ENCODE measurements at places on chromosomes 5 and 9.
A peak's percentile ranks its signal among the peaks of the same experiment; 100 is the strongest.

DNA sequence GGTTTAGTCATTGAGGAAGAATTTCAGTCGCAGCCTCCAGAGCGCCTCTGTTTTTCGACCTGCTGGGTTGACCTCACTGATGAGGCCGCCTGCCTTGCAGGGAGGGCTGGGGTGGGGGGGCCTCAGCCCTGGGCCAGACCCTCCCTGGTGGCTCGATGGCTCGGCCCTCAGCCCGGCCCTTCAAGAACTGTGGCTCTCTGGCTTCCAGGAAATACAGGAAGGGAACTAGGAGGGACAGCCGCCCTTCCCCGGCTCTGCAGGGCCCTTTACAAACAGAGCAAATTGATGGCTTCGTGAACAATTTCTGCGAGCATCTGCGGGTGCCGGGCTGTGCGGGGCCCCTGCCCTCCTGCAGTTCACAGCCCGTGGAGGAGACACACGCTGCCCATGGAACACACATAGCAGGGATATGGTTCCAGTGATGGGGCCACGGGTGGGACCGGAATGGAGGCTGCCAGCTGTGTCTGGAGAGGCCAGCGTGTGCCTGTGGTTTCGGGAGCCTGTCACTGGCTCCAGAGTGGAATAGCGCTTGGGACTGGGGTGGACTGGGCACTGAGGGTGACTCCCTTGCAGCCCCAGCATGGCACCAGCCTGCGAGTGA is 39.6 kb downstream of the COL5A1 start:
- no peak for DNase-seq

GRCh38 chr5:110150199-110150598 is 460.5 kb downstream of the MAN2A1 start:
- DNase-seq: no peak

GRCh38 chr5:134427540-134428041 is 15.9 kb upstream of the CDKN2AIPNL start:
- no peak for DNase-seq

DNA sequence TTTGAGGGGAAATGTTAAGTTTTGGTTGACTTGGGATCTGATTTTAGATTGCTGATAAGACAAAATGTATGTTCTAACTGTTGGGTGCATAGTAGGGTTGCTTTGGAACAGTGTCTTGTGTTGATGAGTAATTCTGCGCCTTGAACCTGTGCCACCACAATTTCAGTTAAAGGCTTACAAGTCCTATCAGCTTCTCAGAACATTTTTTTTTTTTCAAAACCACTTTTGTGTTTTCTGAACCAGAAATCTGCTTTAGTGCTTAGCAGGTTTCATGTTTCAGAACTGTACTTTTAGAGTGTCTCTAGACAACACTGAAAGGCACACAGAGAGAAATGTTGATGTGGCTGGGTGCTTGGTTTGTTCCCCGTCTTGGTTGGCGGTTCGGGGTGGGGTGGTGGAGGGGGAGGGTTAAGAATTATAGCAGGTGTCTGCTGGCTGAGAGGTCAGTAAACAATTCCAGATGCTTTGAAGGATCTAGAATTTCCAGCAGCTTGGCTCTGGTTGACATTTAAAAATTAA is 84.6 kb downstream of the ANKRD55 start:
- no peak for DNase-seq

GRCh38 chr5:141050622-141051520 is at the start of gene PCDHB1:
Gene PCDHB1 (plus strand): TSS chr5:141051374. CDS start chr5:141051471, 97 bp downstream.
- no peak for DNase-seq

- DNase-seq: peak; percentile 16
These were observed 101.8 kb downstream of the ESM1 start for GRCh38 chr5:54883374-54884194.

DNA sequence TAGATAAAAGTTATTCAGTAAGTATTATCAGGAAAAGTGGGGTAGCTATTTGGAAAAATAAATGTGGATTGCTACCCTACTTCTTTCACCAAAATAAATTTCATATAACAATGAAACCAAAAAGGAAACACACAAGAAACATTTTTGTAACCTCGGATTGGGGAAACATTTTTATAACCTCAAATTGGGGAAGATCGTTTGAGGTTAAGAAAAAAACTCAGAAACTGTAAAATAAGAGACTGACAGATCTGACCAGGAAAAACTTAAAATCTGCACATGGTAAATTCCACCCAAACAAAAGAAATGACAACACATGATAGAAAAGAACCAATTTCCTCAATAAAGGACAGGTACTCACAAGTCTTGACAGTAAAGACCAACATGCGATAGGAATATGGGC is 13.5 kb downstream of the EFCAB9 start:
- DNase-seq: no peak

DNA sequence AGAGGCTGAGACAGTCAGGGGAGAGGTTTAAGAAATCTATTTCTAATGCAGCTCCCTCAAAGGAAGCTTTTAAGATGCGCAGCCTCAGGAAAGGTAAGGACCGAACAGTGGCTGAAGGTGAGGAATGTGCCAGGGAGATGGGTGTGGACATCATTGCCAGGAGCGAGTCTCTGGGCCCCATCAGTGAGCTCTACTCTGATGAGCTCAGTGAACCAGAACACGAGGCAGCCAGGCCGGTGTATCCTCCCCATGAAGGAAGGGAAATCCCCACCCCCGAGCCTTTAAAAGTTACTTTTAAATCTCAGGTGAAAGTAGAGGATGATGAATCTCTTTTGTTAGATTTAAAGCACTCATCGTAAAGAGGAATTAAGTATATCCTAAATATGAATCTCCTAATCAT is 8.2 kb downstream of the CAVIN4 start:
- no peak for DNase-seq

DNA sequence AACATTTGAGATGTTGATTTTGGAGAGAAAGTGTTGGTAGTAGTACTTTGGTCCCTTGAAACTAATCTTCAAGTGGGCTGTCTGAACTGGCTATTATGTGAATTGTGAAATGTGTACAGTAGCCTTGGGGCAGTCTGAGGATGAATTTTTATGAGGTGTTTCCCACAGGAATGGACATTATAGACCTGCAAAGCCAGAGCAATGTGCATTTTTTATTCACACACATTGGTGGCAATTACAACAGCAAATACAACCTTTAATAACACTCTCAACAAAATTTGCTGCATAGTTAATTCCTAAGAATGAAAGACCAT is 147.0 kb downstream of the PAM start:
- DNase-seq: no peak

- no peak for DNase-seq
These were observed 23.4 kb upstream of the ARAP3 start for GRCh38 chr5:141705469-141705868.

DNA sequence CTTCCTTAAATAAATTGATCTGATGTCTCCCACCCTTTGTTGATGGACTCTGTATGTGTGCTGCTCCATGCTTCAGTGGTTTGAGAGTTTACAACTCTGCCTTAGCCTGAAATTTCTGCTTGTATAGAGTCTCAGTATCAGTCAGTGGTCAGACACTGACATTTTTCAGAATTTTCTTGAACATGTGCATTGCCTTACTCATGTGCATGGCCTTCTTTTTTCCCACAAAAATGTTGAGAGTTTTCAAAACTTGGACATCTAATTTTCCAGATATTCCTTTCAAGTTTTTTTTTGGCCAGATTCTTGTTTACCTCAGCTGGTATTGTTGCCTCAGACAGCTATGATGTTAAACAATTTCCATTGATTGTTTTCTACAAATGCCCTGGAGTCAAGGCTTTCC is 427.1 kb upstream of the CHD1 start:
- no peak for DNase-seq

- no peak for DNase-seq
These were observed 41.9 kb upstream of the RIC1 start for GRCh38 chr9:5587024-5587423.

- no peak for DNase-seq
These were observed 158.7 kb downstream of the NMUR2 start for GRCh38 chr5:152246401-152246800.

GRCh38 chr9:135165756-135166519 is 78.5 kb downstream of the OLFM1 start:
- DNase-seq: no peak

GRCh38 chr5:90226433-90227099 is 183.0 kb downstream of the CETN3 start:
- no peak for DNase-seq

- no peak for DNase-seq
These were observed 2.3 kb downstream of the P4HA2 start for GRCh38 chr5:132225165-132226032.

GRCh38 chr5:170348137-170348633 is 41.0 kb downstream of the KCNMB1 start:
- peak; percentile 35 for DNase-seq

- no peak for DNase-seq
These were observed 137.1 kb upstream of the TRIM32 start for GRCh38 chr9:116549786-116550660.

All from CD14-positive monocyte (primary cell).